NCI-H2081 (cell line): ENCODE measurements at places on chromosomes 12 and 14.

DNA sequence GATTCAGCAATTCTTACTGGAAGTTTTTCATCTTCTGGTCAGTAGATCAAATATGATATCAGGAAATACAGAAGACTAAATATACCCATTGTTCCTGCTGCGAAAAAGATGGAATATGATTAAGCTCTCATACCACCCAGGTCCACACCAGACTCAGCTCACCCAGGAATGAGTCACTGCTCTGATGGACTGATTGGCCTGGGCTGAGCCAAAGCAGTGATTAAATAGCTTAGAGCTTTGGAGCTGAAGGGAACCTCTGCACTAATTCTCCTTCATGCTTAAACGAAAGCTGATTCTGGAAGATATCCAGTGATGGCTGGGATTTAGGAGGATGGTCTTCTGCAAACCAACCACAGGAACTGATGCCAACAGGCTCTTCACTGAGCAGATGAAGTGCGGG lies 62.0 kb upstream of the SYT1 start:
- DNase-seq, result no peak

- DNase-seq, result no peak
Measured at GRCh38 chr12:51247523-51248206, 9.0 kb downstream of the DAZAP2 start.

- DNase-seq, result no peak
Measured at GRCh38 chr12:101866615-101867373, 10.6 kb upstream of the DRAM1 start.

DNA sequence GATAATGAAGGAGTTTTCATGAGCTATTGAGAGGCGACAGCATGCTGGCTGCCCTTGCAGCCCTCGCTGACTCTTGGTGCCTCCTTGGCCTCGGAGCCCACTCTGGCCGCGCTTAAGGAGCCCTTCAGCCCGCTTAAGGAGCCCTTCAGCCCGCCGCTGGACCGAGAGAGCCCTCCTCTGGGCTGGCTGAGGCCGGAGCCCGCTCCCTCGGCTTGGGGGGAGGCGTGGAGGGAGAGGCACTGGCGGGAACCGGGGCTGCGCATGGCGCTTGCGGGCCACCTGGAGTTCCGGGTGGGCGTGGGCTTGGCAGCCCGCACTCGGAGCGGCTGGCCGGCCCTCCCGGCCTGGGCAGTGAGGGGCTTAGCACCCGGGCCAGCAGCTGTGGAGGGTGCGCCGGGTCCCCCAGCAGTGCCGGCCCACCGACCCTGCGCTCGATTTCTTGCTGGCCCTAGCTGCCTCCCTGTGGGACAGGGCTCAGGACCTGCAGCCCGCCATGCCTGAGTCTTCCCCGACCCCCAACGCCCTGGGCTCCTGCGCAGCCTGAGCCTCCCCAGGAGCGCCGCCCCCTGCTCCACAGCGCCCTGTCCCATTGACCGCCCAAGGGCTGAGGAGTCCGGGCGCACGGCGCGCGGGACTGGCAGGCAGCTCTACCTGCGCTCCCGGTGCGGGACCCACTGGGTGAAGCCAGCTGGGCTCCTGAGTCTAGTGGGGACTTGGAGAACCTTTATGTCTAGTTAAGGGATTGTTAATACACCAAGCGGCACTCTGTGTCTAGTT lies 20.1 kb upstream of the PAWR start:
- no peak for DNase-seq

- DNase-seq, result no peak
Measured at GRCh38 chr12:27208414-27208750, 35.7 kb upstream of the STK38L start.

DNA sequence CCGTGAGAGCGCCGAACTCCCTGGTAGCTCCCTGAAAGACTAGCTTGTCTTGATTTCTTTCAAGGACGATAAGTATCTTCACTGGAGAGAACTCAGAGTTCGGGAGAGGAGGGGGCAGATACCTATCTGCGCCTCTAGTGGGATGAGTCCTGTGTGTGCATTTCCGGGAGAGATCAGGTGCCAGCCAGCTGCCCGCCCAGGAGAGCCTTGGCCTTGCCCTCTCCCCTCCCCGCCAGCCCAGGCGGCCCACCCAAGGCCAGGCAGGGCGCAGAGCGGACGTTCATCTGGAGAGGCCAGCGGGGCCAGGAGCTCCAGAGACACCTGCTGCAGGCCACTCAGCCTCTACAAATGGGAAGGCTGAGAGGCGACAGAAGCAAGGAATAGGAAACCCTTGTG lies 1.0 kb downstream of the CD9 start:
- DNase-seq, result no peak

- no peak for DNase-seq
Measured at GRCh38 chr14:54651649-54652048, 84.7 kb downstream of the SAMD4A start.

DNA sequence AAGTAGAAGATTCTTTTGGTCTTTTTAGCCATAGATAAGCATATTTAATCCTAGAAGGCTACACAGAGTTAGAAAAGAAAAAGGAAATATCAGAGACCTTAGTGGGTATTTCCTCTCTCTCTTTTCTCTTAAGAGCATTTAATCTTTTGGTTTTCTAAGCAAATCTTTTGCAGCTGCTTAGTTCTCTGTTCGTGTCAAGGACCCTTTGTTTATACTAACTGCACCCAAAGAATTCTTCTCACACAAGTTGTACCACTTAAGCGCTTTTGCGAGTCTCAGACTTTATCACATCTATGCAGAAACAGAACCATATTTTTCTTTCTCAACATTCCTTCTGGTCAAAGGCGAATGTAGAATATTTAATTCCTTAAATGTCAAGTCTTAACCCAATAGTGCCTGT lies 17.9 kb upstream of the NID2 start:
- no peak for DNase-seq

GRCh38 chr12:126830778-126831680 lies 1435.9 kb upstream of the TMEM132C start:
- no peak for DNase-seq

DNA sequence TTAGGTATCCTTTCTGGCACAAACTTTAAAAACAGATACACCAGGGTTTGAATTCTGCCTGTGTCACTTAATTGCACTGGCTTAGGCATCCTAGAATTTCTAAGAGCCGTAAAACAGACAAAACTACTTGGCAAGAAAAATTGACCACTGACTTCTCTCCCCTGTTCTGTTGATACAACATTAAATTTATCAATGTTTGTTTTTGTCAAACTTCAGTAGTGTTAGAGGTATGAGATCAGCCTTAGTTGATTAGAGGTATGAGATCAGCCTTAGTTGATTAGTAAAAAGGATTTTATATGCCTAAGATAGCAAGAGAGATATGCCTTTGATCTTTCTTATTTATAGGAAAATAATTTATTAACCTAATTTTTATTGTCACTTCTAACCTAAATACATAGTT lies 283.2 kb downstream of the FBXL14 start:
- no peak for DNase-seq

DNA sequence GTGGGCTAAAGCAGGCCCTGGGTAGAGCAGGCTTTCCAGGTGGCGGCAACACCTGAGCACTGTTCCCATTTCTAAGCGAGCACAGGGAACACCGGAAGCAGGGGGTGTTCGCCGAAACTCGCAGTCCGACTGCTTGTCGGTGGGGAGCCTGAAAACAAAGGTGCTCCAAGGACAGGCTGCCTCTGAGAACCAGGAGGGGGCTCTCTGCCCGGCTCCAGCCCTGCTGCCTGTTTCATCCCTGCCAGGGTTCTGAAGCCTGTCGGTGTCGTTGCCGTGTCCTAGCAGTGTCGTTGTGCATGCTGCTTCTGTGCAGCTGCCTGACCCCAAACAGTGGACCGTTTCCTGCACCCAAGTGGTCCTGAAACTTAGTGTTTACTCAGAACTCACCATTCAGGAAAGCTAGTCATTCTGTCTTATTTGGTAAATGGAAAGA lies 21.8 kb downstream of the CCNK start:
- DNase-seq, result no peak

DNA sequence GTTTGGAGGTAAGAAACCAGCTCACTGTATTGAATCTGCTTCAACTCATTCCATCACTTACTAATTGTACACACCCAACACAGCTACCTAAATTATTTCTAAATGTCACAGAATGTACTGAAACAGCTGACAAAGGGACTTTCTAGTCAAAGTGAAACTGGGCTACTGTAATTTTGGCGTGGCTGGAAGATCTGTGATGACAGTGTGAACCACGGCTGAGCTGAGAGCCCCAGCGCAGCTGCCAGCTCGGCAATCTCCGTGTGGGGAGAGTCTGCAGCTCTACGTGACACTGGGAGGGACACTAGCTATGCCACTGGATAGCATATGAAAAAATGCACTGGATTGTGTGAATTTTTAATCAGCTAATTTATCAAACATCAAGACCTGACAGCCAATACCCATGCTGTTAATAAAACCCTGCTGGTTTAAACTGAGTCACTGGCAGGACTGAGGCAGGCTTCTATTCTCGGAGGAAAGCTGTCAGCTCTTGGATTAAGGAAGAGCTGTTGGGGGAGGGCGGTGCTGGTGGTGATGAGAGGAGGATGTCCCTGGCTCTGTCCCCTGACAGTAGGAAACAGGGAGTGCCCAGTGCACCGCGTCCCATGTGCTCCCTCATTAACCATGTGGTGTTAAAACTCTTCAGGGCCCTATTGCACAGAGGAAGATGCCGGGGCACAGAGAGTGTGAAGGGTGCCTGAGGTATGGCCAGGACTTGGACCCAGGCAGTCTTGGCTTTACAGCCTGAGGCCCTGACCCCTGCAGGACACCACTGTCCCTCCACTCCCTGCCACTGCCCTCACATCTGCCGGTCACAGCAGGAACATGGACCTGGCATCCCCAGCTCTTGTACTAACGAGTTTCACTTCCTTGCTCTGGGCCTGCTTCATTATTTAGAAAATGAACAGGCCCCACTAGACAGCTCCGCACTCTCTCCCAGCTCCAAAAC lies 13.3 kb downstream of the SLC15A4 start:
- DNase-seq, result no peak

DNA sequence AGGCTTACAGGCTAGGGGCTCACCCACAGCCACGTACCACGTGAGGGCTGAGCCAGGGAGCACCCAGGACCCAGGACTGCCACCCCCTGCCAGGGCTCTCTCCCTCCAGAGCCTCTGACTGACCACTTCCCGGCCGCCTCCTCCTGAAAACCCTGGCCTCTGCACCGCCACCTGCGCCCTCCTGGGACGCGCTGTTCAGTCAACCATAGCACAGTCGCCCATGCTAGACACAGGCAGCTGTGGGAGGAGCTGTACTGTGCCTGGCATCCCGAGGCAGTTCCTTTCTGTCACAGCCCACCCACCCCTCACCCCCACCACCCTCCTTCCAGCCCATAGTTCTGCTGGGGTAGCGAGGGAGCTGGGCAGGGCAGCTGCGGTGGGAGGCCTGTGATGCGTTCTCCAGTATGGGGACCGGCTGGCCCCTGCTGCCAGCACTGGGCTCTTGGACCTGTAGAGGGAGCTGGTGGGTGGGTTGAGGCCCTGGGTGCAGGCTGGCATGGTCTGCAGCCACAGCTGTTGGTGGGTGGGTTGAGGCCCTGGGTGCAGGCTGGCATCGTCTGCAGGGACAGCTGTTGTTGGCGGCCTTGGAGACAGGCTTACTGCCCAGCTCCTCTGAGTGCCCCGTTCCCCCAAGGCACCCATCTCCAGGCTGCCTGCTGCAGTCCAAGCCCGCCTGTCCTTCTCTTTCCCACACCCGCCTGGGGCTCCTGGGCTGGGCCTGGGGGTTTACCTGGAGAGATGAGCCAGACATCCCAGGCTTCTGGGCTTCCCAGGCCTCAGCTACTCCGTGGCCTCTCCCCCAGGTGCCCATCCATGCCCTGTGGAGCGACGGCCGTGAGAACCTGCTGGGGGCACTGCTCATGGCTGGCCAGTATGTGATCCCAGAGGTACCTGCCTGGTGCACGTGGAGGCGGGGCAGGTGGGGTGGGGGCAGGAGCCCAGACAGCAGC lies 11.5 kb downstream of the ASPG start:
- no peak for DNase-seq
